Left renal cortex interstitium (tissue), 4 donors: ENCODE measurements at places on chromosomes 1 and 21. TPM values are rescaled to one million over a fixed set of nuclear protein-coding genes. Genes with fewer than 3 reads are reported as not detected.

The S100A9 gene
- 20.6 TPM for polyA plus RNA-seq

The TFAP2E gene
- polyA plus RNA-seq = 0.84 TPM

The CLIC6 gene
- polyA plus RNA-seq = 2.1 TPM

GRCh38 chr1:184113251-184113650 lies 61.7 kb downstream of the TSEN15 start:
- DNase-seq = no peak

GRCh38 chr1:191206513-191207207 lies 729.0 kb upstream of the BRINP3 start:
- DNase-seq = no peak

DNA sequence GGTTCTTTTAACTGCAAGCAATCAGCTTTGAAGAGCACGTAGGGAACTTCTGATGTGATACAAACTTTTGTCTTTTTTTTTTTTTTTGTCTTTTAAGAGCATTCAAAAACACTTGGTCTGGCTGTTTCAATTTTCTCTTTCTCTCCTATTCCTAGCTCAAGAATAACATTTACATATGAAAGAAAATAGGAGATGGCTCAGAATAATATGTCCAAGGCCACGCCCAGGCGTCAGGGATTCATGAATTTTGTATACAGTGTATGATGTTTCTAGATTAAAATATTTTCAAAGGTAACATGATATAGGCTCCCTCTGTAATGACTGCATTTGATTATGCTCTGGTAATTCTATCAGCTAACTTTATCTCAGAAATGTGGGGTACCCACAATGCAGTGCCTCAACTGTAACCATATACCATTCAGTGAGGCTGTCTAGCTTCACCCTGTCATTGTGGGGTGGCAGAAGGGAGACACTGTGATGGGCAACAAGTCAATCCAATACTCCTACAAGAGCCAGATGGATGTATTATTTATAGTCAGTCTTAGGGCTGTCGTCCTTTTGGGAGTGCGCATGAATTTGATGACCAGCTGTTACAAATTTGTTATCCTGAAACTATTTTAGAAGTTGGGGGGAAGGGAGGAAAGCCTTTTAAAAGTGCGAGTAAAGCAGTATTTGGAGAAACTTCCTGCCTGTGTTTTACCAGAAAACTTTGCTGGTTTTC lies 1.5 kb upstream of the AKNAD1 start:
- DNase-seq = no peak

DNA sequence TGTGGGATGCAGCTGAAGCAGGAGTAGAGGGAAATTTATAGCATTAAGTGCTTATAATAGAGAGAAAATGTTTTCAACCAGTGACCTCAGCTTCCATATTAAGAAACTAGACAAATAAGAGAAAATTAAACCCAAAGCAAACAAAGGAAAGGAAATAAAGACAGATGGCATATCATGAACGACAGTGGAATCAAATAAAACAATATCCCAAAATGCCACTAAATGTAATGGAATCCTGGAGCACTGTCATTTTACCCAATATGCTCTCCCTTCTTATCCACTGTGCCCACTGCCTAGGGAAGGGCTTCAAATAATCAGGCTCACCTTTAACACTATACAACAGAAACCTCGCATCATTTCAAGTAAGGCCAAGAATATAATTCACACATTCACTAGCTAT lies 12.4 kb upstream of the CCN1 start:
- no peak for DNase-seq

- DNase-seq = no peak
Observed at GRCh38 chr21:14541841-14542490, 4.1 kb downstream of the SAMSN1 start.
